ENCODE measurements at places on chromosomes 13 and 19.

DNA sequence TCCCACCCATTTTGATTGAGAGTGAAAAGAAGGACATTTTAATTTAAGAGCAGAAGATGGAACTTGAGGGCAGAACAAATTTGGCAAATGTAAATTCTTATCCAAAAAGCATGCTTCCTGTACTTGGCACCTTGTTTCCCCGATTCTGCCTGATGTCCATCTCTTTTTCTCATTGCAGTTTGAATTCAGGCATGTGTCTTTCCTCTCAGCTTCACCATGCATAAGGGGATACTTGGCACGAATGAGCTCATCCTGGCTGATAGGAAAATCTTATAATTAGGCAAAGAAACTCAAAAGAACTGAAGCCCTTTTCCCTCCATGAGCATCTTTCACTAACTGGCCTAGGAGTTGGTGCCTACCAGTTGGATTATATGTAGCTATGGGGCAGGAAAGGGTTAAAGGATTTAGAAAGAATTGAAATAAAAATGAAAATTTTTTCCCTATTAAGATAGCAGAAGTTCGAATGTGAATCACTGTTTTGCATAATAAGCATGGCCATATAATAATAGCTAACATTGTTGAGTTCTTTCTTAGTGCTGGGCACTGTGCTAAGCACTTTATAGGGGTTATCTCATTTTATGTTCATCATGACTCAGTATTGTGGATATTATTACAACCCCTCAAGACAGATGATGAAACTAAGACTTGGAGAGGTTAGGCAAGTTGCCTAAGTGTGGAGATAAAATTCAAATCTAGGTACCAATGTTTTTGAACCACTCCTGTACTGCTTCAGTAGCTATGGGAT is 386.6 kb downstream of the KCNRG start:
- no peak for DNase-seq

GRCh38 chr13:73681015-73681414 is 453.2 kb downstream of the KLF12 start:
- no peak for DNase-seq

DNA sequence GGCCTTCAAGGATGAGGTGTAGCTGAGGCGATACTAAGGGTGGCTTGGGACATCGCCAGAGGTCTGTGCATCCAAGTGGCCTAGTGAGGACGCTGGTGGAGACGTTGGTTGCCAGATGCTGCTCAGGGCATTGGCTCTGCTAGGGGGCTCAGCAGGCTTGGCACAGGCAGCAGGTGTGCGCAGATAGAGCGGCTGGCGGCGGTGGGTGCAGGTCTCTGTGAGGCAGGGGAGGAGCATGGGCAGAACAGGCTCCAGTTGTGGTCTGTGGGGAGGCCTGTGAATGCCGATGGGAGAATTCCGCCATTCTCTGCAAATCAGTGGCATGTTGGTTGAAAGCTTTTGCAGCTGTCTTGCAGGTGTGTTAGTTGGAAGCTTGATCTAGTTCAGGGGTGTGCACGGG is 21.2 kb downstream of the PRAM1 start:
- DNase-seq, result no peak

GRCh38 chr13:101965096-101965495 is 436.8 kb downstream of the FGF14 start:
- DNase-seq, result no peak

- DNase-seq, result no peak
These were observed 382.9 kb downstream of the OLFM4 start for GRCh38 chr13:53411463-53411862.

- no peak for DNase-seq
These were observed 75.2 kb upstream of the MRI1 start for GRCh38 chr19:13689085-13689484.

DNA sequence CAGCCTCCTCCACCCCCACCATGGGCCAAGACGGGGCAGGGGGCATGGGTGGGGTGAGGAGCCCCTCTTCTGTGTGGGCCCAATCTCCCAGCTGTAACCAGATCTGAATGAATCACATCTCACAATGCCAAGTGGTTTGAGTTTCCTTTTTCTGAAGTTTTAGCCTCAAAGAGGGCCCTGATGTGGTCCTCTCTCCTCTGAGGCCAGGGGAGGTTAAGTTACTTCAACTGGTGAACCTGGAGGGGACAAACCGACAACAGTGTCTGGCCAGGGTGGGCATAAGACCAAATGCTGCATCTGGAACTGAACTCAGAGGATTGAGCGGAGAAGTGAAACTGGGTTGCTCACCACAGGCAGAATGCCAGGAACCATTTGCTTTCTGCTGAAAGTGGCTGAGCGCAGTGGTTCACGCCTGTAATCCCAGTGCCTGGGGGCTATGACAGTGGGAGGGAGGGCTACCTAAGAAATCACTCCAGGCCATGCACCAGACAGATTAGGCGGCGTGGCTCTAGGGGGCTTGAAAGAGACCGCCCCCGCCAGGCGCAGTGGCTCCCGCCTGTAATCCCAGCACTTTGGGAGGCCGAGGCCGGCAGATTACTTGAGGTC is 15.4 kb upstream of the IRGC start:
- no peak for DNase-seq

GRCh38 chr13:57353831-57354230 is 186.8 kb downstream of the PRR20E start:
- no peak for DNase-seq

DNA sequence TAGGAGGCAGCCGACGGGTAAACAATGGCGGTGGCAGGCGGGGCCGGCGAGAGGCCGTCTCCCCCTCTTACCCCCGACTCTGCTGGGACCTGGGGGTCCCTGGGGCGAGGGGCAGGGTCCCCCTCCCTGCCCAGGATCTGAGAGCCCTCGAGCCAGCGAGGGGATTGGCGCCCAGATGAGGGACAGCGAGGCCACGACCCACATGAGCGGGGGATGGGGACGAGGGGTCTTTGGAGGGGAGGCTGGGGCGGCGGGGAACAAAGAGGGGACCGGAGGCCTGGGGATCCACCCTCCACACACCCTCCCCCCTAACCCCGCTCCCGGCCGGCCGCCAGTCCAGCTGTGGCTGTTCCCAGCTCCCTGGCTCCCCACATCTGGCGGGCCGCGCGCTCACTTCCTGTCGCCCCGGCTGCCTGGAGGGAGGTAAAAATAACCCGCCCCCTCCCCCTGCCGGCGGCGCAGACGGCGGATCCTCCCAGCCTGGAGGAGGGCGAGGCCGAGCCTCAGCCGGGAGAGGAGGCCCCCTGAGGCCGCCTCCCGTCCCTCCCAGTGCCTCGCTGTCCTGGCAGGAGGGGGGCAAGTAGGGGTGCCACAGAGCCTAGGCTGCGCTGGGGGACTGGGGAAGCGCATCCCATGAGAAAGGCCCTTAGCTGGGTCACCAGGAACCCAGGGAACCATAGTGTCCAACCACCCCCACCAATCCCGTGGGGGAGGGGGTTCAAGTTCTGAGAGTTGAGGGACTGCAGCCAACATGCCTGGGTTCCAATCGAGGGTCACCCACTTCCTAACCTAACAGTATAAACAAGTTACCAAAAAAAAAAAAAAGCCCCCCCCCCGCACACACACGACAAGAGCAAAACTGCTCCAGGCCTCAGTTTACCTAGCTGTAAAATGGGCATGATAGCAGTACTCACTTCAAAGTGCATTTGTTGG is 29.3 kb upstream of the NANOS3 start:
- DNase-seq, result peak; percentile 88

GRCh38 chr19:31545777-31546176 is 196.5 kb upstream of the TSHZ3 start:
- no peak for DNase-seq

DNA sequence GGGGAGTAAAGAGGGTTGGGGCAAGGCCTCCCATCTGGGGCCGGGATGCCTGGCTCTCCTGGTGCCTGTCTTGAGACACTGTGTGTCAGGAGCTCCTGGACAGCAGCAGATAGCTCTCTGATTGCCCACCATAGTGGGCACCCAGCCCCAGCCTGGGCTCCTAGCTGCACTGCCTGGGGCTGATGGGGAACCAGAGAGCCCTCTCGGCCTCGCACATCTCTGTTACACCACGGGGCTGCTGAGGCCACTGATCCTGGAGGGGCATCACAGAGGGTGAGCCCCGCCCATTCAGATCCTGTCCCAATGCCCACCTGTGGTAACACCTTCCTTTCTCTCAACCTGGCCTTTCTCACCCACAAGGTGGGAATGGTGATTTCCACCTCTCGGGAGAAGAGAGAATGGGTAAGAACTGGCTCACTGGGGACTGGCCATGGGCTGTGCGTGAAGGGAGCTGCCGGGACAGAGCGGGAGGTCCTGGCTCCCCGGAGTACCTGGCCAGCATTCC is 135.9 kb downstream of the URI1 start:
- no peak for DNase-seq

DNA sequence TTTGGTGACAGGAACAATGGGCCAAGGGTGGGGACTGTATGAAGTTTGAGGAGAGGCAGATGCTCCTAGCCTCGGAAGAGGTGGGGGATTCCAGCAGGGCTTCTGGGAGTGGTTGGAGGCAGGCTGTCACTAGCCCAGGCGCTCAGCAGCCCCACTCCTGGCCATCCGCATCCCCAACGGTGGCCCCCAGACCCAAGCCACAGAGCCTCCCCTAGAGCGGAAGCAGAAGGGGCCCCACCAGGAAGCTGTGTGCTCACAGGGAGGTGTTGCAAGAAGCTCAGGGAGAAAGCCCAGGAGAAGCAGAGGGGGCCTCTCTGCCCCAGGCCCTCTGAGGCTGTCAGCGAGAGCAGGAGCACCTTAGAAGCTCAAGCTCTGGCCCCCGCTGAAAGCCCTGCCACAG is 8.3 kb downstream of the PRAM1 start:
- no peak for DNase-seq

GRCh38 chr19:2659856-2660432 is 42.5 kb downstream of the GNG7 start:
- DNase-seq, result no peak

DNA sequence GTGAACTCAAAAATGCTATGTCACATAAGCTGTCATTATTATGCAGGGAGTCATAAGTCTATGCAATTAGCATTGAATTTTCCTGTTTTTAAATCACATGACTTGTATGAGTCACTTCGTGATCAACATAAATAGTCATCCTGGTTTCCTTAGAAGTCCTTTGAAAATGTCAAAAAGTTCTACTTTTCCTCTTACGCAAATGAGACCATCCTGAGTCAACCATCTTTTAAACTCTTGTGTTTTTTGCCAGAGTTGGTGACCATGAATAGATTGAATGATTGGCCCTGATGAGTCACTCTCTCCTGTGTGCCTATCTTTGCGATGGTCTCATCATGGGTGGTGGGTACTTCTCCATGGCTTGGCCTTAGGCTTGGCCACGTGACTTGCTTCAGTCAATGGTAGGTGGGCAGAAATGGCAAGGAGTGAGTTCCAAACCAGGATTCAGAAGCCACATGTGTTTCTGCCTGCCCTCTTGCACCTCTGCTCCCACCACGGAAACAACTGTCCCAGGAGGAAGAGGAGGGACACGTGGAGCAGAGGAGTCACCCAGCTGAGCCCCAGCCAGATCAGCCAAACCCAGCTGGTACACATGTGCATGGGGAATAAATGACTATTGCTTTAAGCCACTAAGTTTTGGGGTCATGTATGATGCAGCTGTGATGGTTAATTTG is 123.5 kb upstream of the CACNA1A start:
- DNase-seq, result no peak

GRCh38 chr19:13255719-13256059 is 105.5 kb downstream of the IER2 start:
- no peak for DNase-seq

DNA sequence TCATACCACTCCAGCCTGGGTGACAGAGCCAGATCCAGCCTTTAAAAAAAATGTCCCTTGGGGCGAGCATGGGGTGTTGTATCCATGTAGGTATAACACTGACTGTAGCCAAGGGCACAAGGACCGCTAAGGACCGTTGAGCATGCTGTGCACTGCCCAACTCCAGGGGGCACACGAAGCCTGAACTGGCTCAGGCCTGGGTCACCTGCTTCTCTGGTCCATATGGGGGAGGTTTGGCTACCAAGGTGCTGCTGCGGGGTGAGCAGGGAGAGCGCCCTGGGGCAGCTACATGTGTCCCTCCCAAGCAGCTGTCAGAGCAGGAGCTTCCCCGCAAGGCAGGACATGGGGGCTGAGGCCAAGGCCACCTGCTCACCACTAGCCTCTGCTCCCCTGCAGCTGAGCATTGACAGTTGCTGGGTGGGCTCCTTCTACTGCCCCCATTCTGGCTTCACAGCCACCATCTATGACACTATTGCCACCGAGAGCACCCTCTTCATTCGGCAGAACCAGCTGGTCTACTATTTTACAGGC is 16.3 kb downstream of the CATSPERG start:
- DNase-seq, result no peak

GRCh38 chr13:79457948-79458347 is 23.0 kb upstream of the NDFIP2 start:
- no peak for DNase-seq

GRCh38 chr19:10503002-10503789 is at the start of gene KEAP1:
TSS of gene KEAP1 (minus strand) at chr19:10503356. CDS start at chr19:10500033, 3,323 bp downstream.
- no peak for DNase-seq

- no peak for DNase-seq
These were observed 4.8 kb upstream of the OXGR1 start for GRCh38 chr13:96999091-96999490.

DNA sequence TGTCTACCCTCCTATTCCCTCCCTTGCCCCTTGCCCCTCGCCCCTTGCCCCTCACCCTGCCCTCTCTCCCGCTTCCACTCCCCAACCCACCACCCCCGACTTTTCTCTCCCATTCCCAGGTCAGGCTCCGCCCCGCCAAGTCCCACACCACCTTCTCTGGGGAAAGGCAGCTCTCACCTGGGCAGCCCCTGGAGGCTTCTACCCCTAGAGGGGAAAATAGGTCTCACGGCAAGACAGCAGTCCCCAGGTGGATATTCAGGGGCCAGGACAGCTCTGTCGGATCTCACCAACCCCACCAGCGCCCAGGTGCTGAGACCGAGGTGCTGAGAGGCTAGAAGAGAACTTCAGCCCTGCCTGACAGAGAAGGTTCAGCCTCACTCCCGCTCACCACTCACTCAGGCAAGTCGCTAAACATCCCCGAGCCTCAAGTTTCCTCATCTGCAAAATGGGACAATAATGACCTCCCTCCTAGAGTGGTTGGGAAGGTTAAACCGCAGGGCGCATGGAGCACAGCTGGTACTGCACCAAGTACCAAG is 1.4 kb upstream of the ERFL start:
- no peak for DNase-seq

- DNase-seq, result no peak
These were observed 45.1 kb downstream of the DCLK1 start for GRCh38 chr13:36086117-36086516.

- DNase-seq, result no peak
These were observed 41.6 kb upstream of the C1QTNF9 start for GRCh38 chr13:24267801-24268200.
